ENCODE measurements at places on chromosomes 1 and 21. TPM values are rescaled to one million over a fixed set of nuclear protein-coding genes. Genes with fewer than 3 reads are reported as not detected.

GRCh38 chr1:89624314-89624713 lies 8.6 kb upstream of the LRRC8C start:
- no peak for DNase-seq

DNA sequence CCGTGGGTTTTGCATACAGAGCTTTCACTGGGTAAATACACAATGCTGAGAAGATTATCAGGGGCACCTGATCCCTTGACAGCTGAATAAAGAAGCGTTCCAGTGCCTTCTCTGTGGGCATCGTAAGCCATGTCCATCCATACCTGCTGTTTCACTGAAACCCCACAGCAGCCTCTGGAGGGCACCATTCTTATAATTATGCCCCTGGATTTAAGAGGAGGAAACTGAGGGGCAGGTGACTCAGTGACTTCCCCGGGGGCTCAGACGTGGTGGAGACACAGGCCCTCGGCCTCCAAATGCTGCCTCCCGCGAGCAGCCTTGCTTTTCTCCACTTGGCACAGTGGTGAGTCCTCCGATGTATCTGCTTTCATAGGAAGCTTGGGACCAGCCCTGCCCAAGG lies 56.7 kb downstream of the B3GALT5 start:
- no peak for DNase-seq

DNA sequence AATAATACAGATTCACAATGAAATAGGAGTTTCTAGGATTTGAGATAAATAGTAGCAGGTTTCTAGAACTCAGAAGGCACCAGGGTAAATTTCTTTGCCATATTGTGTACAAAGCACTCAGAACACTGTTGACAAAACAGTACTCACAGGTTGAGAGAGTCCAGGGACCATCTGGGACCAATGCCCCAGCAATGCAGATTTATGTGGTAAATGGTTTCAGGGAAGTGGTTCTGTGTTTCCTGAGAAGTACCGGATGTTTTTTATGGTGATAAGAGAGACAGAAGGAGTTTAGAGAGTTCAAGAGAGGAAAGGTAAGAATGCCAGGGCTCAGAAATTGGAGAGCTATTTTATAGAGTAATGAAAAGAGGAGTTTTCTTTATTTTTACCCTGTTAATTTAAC lies 29.6 kb upstream of the DIPK1A start:
- DNase-seq: no peak

GRCh38 chr1:119651133-119651532 lies 3.1 kb upstream of the ZNF697 start:
- DNase-seq: no peak

- peak; percentile 39 for DNase-seq
Observed at GRCh38 chr1:206809504-206810084, 37.3 kb upstream of the IL10 start.

- DNase-seq: peak; percentile 22
Observed at GRCh38 chr1:65036570-65037051, 70.3 kb upstream of the JAK1 start.

- no peak for DNase-seq
Observed at GRCh38 chr1:110706621-110707020, 31.9 kb upstream of the KCNA3 start.

DNA sequence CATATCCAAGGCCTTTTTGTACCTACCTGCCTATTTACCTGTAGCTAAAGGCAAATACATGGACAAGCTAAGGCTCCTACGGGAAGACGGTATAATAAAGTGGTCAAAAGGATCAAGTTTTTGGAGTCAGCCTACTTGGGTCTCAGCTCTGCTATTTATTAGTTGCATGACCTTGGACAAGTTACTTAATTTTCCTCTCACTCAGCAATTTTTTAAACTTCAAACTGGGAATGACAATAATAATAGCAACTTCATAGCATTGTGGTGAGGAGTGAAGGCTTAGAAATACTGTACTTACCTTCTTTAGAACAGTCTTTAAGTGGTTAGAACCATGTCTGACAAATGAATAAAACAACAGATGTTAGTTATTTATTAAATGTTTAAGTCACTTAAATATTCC lies 60.2 kb upstream of the SLC35F3 start:
- no peak for DNase-seq

DNA sequence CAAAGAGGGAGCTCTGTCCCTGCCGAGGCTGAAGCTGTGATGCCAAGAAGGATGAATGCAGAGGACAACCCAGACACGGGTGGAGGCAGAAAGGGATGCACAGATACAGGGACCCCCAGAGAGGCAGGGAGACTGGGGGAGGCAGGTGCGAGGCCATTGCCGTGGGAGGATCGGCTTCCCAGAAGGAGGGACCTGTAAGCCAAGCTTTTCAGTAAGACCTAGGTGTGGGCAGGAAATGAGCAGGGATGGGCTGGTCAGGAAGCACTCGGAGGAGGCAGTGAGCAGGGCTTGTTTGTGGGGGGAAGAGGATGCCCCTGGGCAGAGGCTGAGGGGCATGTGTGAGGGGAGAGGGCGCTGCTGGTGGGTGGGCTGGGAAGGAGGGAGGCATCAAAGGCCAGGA lies 67.7 kb upstream of the WNT4 start:
- DNase-seq: no peak

DNA sequence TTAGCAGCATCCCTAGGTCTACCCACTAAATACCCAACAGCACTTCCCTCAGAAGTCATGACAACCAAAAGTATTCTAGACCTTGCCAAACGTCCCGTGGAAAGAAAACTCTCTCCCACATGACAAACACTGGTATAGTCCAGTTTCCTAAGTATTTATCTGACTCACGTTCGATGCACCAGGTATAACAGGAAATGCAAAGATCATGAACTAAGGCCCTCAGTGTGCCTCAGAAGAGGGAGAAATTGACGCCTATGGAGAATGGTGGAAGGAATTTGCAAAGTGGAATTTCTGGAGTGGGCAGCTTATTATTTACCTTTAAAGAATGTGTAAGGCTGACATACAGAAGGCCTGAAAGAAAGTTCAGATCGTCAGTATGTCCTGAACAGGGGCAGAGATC lies 523.6 kb upstream of the DAB1 start:
- no peak for DNase-seq

DNA sequence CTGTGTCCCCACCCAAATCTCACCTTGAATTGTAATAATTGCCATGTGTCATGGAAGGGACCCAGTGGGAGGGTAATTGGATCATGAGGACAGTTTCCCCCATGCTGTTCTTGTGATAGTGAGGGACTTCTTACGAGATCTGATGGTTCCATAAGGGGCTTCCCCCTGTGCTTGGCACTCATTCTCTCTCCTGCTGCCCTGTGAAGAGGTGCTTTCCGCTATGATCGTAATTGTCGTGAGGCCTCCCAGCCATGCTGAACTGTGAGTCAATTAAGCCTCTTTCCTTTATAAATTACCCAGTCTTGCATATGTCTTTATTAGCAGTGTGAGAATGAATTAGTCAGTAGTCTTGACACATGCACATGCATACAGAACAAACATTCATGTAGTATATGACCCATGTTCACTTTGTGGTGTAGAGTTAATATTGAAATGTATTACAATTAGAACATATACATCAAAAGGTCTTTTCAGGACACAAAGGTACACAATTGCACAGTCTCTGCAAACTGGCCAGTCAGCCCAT lies 16.9 kb upstream of the IFI16 start:
- no peak for DNase-seq

GRCh38 chr1:161440312-161440894 lies 64.9 kb upstream of the FCGR2A start:
- peak; percentile 39 for DNase-seq

DNA sequence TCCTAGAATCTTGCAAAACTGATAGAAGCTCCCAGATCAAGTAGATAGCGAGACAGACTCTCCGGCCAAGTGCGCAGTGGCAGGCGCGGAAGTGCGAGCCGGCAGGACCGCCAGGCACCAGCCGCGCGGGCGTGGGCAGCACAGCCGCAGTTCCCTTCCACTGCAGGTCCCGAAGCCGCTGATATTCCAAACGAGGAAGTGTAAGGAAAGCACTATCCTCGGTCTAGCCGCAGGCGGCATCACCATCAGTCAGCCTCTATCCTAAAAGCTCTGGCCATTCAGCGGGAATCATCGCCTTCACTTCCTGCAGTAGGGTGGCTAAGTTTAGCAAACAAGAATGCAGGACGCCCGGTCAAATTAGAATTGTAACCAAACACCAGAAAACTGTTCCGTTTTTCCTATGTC lies 710 bp downstream of the GLRX2 start:
- DNase-seq: peak; percentile 69

DNA sequence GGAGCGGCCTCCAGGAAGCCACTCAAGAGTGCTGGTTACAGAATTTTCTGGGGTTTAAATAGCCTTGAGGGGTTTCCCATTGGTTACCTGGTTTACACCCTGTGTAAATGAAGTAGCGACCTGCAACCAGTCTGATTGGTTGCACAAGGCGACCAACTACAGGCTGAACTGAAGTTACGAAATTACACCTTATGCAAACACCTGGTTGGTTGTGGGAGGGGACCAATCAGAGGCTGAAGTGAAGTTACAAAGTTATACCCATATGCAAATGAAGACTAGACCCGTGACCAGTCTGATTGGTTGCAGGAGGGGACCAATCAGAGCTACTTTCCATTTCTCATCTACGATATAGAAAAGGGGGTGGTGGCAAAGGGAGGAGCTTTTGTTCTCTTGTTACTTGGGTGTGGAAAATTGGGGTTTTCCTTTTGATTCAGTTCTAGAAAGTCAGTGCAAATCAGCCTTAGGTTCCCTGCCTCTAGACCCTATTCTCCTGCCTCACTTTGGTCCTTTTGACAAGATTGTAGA lies 22.2 kb upstream of the C1orf174 start:
- no peak for DNase-seq

DNA sequence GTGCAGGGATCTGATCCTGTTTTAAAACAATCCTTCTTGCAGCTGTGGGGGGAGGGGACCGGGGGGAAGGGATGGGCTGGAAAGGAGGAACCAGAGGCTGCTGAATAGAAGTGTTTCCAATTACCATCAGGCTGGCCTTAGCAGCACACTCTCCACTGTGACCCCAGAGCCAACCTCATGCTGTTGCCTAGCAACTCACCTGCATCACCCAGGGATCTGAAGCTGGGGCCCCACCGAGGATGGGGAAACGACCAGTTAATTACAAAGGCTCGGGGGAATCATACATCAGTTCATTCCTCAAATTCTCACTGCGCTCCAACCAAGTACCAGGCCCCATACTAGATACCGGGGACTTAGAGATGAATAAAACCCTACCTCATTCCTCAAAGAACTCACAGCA lies 11.9 kb upstream of the GPX7 start:
- no peak for DNase-seq

GRCh38 chr1:181113059-181113641 lies 24.6 kb downstream of the IER5 start:
- peak; percentile 71 for DNase-seq

- peak; percentile 99 for DNase-seq
Observed at GRCh38 chr1:5992026-5992813, at the start of gene NPHP4. TSS of gene NPHP4 (minus strand) at chr1:5992425. CDS start at chr1:5986289, 6,136 bp downstream.

ZC3H12A gene
- total RNA-seq: 24.5 TPM

BTBD8 gene
- 1.4 TPM for total RNA-seq

GREM2 gene
- not detected for total RNA-seq

CHI3L2 gene
- total RNA-seq: 0.28 TPM

VWA5B1 gene
- not detected for total RNA-seq

GPR3 gene
- total RNA-seq: 2.4 TPM

PTPN7 gene
- total RNA-seq: not detected

ANKRD45 gene
- total RNA-seq: 0.42 TPM

C1orf94 gene
- total RNA-seq: not detected

SPRR2B gene
- total RNA-seq: not detected
